Stimulated activated CD4-positive, alpha-beta T cell treated with anti-CD3 and anti-CD28 coated beads, Interleukin-1b, Interleukin-23, amount 100 ng/mL, for 1 hour (primary cell): ENCODE measurements at places on chromosomes 2 and 18.

GRCh38 chr2:158953926-158954763, 14.3 kb upstream of the TANC1 start:
- no peak for DNase-seq

DNA sequence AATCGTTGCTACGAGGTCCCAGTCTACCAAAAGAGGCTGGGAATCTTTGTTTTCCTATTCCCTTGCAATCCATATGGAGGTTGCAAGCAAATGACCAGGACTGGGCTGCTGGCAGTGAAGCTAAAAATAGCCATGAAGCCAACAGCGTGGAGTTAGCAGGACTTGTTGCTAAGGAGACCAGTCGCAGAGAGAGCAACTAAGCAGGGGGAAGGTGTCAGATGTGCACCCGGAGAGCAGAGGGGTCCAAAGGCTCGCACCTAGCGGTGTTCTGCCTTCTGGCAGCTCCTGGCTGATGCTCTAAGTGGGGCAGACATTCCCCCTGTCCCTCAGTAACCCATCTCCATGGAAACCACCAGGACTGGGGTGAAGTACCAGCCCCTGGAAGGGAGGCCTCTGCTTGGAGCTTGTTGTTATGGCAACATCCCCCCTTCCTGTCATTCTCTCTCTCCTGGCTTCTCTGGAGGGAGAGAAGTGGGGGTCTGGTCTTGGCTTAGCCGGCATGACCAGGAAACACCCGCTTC, 84.6 kb downstream of the DNMT3A start:
- DNase-seq, result no peak

DNA sequence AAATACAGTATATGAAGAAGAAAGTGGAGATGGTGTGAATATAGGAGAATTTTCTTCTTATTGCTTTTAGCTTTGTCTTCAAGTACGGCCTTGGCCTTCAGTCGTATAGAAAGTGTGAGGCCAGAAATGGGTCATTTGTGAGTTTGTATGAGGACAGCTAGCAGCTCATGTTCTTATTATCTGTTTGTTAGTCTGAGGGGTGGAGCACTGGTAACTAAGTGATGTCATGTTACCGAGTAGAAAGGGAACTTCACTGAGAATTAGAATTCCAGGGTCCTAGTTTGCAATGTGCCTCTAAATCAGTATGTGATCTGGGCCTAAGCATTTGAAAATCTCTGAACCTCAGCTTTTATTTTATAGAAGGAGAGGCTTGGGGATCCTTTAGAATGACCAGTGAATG, 588.6 kb downstream of the NRXN1 start:
- DNase-seq, result no peak

- no peak for DNase-seq
Observed at GRCh38 chr18:41150316-41150715, 804.7 kb upstream of the PIK3C3 start.

GRCh38 chr2:143686585-143687164, 557.5 kb downstream of the ARHGAP15 start:
- no peak for DNase-seq

- DNase-seq, result no peak
Observed at GRCh38 chr2:115609978-115610377, 1167.5 kb downstream of the DPP10 start.

DNA sequence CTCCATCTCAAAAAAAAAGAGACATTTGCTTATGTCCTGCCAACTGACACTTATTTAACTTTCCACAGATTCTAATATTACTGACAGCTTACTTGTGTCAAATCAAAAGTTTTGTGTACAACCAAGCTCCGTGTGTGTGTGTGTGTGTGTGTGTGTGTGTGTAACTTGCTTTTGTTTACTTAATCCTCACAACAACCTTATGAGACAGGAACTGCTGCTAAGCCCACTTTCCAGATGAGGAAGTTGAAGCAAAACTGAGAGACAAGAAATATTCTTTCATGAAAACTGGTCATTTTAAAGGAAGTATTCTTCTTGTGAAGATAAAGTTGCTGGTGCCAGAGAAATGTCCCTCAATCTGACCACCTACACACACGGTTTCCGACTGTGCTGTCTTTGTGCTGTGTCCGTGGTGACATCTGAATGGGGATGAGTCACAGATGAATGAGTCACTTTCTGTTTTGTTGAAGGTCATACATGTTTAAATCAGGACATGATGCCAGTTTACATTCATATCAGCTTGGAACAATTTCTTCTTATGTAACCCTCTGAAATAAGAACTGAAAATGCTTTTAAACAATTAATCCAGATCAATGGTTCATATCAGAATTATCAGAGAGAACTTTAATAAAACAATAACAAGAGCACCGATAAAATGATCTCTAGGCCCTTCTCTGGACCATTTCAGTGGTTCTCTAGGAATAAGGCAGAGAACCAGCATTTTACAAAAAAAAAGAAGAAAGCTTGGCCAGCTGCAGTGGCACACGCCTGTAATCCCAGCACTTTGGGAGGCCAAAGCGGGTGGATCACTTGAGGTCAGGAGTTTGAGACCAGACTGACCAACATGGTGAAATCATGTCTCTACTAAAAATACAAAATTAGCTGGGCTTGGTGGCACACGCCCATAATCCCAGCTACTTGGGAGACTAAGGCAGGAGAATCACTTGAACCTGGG, 95.5 kb downstream of the THNSL2 start:
- DNase-seq, result no peak

GRCh38 chr2:217360781-217361482, 501.1 kb upstream of the TNP1 start:
- no peak for DNase-seq

DNA sequence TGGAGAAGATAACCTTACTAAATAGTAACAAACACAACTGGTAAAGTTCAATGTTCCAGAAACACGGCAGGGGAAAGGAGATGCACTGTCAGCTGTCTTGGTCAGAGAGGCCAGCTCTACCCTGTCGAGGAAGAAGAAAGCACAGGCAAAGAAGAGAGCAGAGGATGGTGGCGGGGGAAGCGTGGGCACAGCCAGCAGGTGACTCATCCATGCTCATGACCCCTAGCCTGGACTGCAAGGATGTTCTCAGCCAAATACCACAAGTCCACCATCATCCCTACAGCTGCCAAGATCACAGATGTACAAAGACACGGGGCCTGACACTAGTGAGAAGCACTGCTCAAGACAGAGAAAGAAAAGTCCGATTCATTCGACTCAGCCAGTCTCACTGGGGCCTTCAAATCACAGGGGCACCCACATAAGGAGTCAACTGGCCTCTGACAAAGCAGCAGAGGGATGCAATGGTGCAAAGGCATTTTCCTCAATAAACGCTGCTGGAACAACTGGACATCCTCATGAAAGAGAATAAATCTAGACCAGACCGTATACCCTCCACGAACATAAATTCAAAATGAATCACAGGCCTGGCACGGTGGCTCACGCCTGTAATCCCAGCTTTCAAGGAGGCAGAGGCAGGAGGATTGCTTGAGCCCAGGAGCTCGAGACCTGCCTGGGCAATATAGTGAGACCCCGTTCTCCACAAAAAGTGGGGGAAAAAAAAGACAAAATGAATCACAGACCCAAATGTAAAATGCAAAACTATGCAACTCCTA, 5.6 kb downstream of the DTYMK start:
- no peak for DNase-seq

DNA sequence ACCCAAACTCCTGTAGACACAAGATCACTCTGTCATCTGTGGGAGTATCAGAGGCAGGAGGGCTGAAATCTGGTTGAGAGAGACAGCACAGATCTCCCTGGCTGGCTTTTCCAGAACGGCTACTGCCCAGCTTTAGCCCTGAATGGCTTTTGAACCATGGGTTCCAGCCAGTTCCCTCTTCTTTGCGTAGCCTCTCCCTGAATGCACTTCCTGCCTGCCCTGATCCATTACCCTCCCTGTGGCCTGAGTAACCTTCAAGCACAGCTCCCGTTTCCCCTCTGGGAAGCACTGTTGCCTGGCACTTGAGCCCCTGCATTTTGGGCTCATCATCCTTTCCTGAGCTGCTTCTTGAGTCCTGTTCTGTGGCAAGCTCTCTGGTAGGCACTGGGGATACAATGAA, 68.8 kb downstream of the ASAP2 start:
- no peak for DNase-seq

GRCh38 chr2:205680067-205680466, 2.2 kb upstream of the NRP2 start:
- no peak for DNase-seq

GRCh38 chr2:75518638-75519465, 41.9 kb downstream of the EVA1A start:
- no peak for DNase-seq

- DNase-seq, result no peak
Observed at GRCh38 chr18:78927156-78927555, 52.5 kb upstream of the SALL3 start.

DNA sequence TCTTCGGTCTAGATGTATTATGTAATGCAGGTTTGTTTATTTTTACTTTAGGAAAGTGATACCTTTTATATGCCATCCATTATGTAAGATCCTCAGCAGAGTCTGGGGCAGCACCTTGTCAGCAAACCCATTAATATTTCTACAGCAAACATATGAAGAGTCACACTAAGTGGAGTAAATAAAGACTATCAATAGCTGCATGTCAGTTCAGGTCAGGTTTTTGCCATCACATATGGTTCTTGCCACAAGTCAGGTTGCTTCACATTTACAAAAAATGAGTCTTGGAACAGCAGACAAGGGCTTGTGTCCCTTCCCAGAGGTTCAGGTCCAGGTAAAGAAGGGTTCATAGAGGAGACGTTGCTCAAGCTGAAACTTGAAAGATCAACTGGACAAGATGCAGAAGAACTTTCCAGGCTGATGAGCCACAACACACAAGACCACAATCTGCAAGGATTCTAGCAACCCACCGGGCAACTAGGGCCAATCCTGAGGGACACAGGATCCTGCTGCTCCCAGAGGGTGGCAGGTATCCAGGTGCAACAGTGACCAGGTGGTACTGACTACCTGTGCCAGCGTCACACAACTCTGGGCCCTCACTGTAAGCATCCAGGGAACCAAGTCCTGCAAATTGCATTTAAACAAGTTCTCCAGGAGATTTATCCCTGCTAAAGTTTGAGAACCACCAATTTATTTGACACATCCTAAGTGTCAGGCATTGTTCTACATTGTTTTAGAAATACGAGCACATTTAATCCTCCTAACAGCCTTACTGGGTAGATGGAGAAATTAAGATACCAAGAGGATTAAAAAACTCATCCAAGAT, 215.8 kb downstream of the ALPK2 start:
- no peak for DNase-seq

DNA sequence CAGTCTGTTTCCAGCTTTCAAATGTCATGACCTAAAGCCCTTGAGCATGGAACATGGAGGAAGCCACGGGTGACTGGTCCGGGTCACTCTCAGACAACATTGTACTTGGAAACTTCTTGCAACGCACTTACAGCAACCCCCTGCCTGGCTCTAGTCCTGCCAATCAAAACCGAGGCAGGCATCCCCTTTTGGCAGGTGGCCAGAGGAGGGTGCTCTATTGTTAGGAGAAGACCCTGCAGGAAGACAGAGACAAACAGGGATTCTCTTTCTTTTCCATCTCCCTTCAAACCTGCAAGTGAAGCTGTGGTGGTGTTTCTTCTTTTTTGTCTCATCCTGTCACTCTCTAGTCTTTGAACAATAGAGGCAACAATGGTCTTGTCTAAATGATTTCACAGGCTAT, 667.2 kb downstream of the ZEB2 start:
- no peak for DNase-seq

DNA sequence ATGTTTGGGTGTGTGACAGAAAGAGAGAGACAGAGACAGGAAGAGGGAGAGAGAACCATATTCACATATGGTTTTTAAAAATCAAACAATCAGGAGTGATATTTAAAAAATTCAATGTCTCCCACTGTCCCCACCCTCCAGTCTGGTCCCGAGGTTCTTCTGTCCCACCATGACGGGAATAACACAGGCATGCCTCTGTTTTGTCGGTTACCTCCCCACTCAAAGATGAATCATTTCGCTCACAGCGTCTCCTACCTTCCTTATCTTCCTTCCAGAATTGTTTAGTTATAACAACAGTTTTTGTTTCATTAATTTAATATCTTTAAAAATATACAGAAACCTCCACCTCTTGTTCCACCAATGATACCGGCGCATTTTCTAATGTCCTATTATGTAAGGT, 113.0 kb downstream of the KCNF1 start:
- DNase-seq, result no peak

- DNase-seq, result no peak
Observed at GRCh38 chr2:21014364-21015280, 29.3 kb downstream of the APOB start.

- DNase-seq, result no peak
Observed at GRCh38 chr2:3282056-3282998, 95.3 kb downstream of the EIPR1 start.

- DNase-seq, result no peak
Observed at GRCh38 chr2:144619760-144620159, 99.8 kb upstream of the ZEB2 start.

- no peak for DNase-seq
Observed at GRCh38 chr2:48397846-48398245, 132.1 kb upstream of the STON1 start.

GRCh38 chr2:216871333-216871934, 11.6 kb upstream of the TNP1 start:
- no peak for DNase-seq

GRCh38 chr2:214127571-214127970, 283.3 kb upstream of the VWC2L start:
- no peak for DNase-seq

DNA sequence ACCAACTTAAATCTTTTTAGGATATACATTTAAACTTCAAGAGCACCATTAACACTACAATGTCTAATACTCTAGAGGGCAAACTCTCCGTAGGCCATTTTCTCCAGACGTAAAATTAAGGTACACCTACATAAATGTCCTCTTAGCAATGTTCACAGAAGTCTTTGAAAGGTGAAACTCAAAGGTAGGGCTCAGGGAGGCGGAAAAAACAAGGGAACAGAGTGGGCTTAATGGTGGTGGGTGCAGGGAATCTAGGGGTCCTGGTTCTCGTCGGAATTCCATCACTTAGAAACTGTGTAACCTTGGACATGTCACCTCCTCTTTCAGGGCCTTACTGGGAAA, 668 bp downstream of the NFU1 start:
- DNase-seq, result no peak

GRCh38 chr2:191740016-191740419, 62.1 kb downstream of the NABP1 start:
- no peak for DNase-seq

DNA sequence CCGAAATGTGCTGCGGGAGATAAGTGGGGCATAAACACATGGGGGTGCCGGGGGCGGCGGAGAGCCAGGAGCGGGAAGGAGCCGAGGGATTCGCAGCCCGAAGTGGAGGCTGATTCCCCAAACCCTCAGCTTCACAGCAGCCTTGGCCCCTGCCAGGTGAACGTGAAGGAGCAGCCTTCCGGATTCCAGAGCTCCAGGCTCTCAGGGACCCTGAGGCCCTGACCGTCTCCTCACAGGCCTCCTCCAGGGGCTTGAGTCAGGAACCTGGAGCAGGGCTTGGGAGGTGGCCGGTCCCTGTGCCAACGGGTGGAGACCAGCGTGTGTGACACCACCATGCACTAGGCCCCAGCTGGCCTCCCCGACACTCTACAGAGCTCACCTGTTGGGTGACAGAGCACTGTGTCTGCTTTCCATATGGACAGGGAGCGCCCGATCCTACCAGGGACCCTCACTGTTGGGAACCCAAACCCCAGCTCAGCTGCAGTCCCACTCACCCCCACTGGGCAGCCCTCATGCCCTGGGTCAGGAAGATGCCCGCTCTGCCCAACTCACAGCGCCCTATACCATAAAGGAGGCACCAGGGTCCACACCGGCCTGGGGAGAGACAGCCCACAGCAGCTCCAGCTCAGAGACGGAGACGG, 117.6 kb upstream of the OTOS start:
- DNase-seq, result no peak

- no peak for DNase-seq
Observed at GRCh38 chr2:190646780-190647522, 1.9 kb upstream of the NAB1 start.

GRCh38 chr2:60463249-60463648, 90.2 kb downstream of the BCL11A start:
- DNase-seq, result no peak
